Anterior cingulate cortex (tissue), 58 donors: ENCODE measurements at places on chromosomes 4 and X.

DNA sequence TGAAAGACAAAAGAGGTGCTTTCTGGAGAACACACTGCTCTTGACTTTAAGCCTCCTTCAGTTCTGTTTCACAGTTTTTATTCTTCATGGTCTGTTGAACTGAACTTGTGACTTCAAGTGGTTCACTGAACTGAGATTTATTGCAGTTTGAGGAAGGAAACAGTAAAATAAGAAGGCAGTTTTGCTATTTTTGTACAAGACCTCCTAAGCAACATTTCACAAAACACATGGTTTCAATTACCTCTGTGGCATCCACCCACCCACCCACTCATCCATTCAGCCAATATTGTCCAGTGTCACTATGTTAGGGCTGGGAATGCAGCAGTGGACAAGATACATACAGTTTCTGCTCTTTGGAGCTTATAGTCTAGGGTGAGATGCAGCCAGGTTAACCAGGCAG, 131.3 kb downstream of the IL1RAPL2 start:
- DNase-seq = no peak

DNA sequence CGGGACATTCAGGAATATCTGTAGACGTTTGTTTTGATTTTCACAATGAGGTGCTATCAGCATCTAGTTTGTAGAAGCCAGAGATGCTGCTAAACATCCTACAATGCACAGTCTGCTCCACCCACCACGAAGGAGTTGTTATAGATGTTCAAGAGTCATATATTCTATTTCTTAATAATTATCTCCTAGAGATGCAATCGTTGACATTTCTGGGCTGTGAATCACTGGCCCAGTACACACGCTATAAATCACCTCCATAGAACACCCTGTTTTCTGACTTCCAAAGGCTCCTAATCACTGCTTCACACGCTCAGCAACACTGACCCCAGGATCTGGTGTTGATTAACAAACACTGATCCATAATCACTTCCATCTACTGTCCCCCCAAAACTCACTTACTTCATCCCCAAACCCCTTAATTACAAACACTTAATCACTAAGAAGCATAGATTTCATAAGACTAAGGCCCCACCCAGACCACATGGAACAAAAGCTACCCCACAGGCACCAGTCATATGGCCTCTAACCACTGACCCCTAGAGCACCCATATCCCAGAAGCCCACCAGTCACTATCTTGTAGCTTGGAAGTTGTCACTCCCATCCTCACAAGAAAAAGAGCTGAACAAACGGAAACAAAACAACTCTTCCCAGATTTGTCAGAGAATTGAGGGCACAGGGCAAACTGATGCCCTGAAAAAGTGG, 31.7 kb upstream of the ZNF41 start:
- no peak for DNase-seq

- no peak for DNase-seq
Measured at GRCh38 chr4:18566970-18567799, 545.6 kb upstream of the LCORL start.

DNA sequence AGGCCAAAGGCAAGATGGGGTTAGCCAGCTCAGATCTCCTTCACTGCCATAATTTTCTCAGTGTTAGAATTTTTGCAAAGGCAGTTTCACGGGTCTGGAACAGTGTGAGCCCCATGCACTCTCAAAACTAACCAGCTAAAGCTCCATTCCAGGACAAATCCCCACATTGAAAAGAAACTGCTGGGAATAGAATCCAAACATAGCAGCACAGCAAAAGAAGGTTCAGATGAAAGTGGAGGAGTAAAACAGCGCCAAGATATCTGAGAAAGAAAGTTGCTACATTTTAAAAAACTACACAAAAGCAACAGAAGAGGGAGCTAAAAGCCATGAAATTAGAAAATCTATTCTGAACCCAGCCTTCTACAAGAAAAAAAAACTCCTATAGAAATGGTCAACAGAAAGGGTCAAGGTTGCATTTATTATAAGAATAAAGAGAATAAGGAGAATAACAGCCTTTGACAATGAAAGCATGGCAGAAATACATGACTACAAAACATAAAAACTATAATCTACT, 39.6 kb upstream of the SLC7A3 start:
- DNase-seq = no peak

DNA sequence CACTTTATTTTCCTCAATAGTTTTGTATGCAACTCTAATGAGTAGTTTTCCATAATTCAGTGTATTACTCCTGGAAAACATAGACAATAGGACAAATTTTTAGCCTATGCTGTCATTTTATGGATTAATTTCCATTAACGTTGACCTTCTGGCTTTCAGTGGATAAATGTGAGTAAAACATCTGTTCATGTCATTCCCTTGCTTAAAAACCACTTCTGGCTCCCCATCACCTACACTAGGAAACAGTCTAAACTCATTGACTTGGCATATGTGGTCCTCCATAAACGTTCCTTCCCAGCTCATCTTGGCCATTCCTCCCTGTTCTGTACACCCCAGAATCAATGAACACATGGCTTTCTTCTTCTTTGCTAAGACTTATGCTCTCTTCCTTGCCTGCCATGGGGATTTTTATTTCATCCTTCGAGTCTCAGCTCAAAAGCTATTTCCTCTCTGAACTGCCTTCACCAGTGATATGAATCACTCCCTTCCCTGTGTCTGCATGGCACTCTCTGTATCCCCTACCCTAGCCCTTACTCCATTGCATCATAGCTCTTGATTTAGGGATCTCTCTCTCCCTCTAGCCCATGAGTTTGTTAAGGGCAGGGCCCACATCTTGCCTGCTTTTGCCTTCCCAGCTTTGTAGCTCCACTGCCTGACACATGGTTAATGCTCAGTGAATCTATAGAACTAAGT, 34.8 kb downstream of the DOCK11 start:
- no peak for DNase-seq

DNA sequence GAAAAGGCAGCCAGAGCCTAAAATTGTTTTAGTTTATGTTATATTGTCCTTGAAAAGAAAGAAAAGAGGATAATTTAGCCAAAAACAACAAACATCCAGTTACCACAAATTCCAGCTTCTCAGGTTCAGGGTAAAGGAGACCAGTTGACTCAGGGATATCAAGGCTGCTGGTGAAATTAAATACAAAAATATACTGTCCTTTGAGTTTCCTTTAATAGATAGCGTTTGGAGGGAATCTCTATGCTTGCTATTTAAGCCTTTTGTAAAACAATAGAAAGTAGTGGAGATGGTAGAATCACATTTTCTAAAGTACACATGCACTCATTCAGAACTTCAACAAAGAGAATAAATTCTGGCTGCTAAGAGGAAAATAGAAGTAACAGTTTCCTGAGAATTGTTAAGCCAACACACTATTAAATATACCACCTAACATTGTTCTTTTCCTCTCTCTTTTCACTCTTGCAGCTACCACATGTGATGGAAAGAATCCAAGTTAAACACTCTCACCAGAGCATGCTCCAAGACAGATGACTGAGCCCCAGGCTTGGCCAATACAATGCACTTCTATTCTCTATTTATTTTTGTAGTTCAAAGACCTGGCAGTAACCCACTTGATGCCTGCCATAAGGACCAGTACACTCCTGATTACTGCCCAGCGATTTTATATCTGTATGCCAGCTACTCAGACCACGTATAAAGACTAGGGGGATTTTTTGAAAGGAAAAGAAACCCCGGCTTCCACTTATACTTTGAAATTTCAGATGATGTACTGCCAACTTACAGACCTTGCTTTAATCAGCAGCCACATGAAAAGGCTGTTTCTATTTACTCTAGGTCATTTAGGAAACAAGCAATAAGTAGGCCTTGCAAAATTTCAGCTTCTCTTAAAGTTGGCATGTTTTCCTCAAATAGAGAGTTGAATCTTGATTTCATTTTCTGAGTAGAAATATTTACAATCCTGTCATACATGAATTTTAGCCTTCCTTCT, 756.9 kb downstream of the FAT4 start:
- no peak for DNase-seq

DNA sequence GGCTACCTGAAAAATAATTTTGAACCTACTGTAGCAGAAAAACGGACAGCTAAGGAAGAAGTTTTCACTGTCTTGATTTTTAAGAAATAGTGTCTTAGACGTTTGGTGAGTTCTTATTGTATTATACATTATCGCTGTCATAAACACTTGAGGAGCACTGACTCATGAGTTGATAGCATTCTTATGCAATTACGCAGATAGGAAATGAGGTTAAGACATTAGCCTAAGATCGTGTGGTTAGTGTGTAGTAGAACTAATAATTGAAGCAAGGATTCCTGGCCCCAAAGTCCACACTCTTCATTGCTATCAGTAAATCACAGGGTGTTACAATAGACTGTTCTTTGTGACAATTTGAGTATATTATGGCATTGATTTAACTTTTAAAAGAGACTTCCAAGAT, 238.1 kb downstream of the ARAP2 start:
- no peak for DNase-seq

GRCh38 chr4:139035650-139036049, 20.1 kb downstream of the NOCT start:
- no peak for DNase-seq

DNA sequence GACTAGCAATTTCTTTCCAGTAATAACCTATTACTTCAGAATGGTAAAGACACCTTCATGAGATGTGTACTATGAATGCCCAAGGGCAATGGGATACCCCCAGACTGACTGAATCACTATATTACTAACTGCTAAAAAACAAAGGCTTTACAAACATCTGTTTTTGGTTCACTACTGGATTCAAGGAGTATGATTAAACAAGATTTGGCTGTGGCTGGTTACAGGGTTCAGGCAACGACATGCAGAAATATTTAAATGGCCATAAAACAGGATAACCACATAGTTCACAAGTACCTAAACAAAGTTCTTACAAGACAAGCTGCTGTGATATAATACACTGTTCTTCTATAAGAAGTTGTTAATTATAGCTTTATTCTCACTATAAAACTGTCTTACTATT, 128.2 kb downstream of the FRYL start:
- DNase-seq = no peak

DNA sequence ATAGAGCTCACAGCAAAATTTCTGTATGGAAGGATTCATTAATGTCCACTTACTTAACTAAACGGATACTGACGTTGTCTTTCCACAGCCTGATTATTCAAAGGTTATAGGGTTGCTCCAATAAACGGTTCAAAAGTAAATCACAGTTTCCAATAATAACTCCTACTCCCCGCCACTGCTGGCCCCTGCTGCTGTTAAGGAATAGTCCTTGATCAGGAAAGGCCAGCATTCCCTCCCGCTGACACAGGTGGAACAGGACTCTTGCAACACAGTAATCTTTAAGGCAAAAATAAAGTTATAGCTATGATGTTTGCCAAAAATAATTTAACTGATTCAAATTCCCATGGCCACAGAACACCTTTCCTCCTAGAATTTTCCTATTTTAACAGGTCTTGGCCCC, 53.9 kb downstream of the FAT1 start:
- no peak for DNase-seq

DNA sequence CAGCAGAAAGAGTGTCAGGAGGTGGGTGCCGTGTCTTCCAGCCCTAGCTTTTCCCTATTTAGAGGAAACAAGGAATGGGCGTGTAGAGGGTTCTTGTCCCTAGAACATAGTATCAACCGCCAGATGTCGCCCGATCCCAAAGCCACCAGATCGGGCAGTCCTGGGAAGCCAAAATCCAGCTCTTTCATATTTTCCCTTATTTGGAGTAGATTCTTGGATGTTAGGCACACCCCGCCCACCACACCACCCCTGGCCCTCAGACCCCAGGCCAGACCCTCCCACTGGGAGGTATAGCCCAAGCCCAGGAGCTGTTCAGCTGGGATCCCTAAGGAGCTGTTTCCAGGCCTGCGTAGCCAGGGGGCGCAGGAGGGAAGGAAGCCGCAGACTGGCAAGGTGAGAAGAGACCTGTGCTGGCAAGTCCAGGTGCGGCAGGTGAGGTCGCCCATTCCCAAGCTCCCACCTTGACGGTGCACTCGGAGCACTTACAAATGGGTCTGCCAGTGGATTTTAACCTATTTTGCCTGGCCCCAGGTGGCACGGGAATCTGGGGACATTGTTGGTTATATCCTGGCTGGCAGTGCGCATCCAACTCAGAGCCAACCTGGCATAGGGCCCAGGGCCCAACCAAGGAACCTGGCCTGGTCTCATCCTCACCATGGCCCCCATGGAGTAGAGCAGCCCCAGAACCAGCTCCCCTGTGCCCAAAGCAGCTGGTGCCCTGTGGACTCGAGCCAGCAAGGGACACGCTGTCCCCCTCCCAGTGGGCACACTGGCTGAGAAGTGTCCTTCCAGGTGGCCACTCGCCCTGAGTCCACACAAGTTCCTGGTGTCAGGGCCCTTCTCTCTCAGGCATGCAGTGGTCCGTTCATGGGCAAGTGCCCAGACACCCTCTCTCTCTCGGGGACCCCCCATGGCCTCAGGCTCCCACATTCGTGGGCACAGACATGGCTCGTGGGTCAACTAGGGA, 811 bp downstream of the FLNA start:
- DNase-seq = peak; percentile 34

- no peak for DNase-seq
Measured at GRCh38 chr4:81573840-81574239, 102.1 kb upstream of the RASGEF1B start.

DNA sequence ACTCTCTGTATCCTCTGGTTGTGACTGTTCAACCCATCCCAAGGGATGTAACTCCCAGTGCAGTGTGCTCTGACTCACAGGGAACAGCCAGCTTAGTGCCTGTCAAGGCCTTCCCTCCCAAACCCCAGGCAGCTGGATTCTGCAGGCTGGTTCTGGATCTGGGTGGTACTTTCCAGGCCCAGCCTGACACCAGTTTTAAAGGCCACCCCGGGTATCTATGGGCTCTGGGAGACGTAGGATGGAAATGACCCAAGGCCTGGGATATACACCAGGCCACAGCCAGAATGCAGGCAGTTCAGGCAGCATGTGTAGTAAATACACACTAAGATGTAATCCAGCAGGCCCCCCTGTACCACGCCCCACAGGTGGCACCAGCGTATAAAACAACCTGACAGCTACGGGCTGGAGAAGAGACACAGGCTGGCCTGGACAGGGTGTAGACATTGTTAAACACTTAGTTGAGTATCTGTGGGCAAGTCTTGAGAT, 64.2 kb downstream of the SPINK2 start:
- no peak for DNase-seq

GRCh38 chr4:52995360-52996030, 133.4 kb downstream of the RASL11B start:
- no peak for DNase-seq

GRCh38 chr4:108060164-108060563, 70.5 kb downstream of the HADH start:
- DNase-seq = peak; percentile 10

- DNase-seq = no peak
Measured at GRCh38 chr4:185229021-185229818, 19.8 kb downstream of the SNX25 start.

- DNase-seq = peak; percentile 7
Measured at GRCh38 chr4:139815778-139816601, 150.4 kb downstream of the MGST2 start.

- DNase-seq = no peak
Measured at GRCh38 chr4:139915037-139915436, 238.9 kb downstream of the MAML3 start.

GRCh38 chr4:153547520-153547919, 81.4 kb downstream of the TMEM131L start:
- DNase-seq = no peak

DNA sequence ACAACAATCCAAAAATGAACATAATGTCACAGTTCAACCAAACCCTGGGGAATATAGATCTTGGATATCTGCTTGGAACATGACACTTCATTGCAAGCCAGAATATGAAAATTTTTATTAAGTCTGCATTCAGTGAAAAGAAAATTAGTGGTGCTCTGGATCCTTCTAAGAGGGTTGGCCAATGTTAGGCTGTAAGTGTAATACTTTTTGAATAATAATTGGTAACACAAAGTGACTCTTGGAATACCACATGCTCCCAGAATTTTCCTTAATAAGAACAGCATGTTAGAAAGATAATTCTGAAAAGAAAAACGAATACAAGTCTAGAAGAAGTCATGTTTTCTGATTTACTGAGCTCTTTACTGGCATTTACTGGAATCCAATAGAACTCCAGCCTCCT, 175.8 kb downstream of the RASL11B start:
- DNase-seq = no peak
